ENCODE measurements at places on chromosomes 5 and 9.

DNA sequence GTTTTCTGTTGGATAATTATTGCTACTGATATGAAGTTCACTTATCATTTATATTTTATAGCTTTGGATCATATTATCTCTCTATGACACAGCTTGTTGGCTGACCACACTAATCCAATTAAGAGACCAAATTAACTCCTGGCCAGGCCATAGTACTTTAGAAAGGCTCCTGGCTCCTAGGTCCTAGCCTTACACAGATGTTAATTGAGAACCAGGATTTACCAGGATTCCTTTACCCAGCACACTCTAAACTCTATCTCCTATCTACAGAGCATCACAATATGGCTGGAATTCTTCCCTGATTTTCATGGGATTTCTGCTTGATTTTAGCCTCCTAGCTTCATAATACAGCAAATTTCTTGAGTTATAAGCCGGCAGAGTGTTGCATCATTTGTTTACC is 80.3 kb downstream of the SLCO6A1 start:
- DNase-seq = no peak

GRCh38 chr5:96780626-96781025 is 27.1 kb downstream of the ERAP1 start:
- DNase-seq = no peak

DNA sequence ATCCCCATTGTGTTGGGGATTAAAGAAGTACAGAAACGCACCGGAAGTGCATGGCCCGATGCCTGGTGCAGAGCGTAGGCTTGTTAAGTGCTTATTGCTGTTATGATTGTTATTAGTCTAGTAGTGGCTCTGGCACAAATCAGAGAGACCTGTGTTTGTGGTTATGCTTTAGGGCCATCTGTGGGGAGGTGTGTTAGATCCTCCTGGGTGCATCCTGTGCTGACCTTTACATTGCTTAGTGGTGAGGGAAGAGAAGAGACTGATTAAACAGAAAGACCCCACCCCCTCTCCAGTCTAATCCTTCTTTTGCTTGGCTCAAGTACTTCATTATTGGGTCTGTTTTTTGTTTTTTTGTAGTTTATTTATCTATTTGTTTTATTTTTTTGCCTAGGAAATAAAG is 112.7 kb upstream of the SPRY4 start:
- no peak for DNase-seq

GRCh38 chr5:173456751-173457171 is 128.5 kb upstream of the STC2 start:
- peak; percentile 92 for DNase-seq

DNA sequence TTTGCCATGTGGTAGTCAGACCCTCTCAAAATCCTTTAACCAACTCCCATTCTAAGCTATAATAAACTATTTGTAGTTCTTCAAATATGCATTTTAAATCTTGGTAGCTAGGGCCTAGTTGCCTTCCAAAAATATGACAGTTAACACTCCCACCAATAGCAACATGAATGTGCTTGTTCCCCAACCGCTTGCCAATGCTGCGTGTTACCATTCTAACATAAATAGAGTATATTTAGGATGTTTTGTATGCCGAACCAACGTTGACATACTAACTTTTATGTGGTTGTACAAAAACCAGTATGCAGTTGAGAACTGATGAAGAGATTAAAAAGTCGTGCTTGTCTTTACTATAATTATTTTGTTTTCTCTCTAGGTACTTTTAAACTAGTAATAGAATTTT is 9.0 kb downstream of the UBE2B start:
- no peak for DNase-seq

- no peak for DNase-seq
Measured at GRCh38 chr5:91742550-91742949, 359.4 kb upstream of the ARRDC3 start.

DNA sequence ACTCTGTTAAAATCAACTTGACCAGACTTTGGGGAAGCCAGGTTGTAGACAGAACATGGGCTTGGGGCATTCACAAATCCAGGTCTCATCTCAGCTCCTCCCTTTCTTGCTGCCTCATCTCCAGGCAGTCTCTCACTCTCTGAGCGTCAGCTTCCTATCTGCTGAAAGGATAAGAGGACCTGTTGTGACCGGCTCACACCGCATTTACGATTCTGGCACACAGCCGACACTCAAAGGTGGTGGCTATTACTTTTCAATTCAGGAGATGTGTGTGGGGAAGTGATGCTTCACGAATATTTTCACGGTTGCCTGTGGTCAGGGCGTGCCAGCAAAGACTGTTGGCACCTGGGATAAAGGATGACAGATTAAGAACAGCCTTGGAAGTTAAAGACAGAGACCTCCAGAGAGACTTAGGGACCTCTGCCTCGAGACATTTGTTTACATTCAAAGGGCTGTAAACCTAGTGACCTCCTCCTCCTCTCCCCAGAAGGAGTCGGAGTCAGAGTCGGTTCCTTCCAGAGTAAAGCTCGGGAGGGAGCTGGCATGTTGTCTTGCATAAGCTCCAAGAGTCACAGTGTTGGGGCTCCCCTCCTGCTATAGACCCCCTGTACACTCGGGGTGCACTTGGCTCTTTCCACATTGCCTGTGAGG is 83.2 kb downstream of the AK8 start:
- DNase-seq = no peak

DNA sequence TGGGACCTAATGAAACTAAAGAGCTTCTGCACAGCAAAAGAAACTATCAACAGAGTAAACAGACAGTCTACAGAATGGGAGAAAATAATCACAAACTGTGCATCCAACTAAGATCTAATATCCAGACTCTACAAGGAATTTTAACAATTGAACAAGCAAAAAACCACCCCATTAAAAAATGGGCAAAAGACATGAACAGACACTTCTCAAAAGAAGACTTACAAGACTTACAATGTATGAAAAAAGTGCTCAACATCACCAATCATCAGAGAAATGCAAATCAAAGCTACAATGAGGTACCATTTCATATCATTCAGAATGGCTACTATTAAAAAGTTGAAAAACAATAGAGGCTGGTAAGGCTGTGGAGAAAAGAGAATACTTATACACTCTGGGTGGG is 58.0 kb downstream of the SHOC1 start:
- no peak for DNase-seq

GRCh38 chr9:112443200-112443599 is 43.4 kb upstream of the KIAA1958 start:
- DNase-seq = peak; percentile 33

GRCh38 chr5:132622608-132623007 is 35.4 kb upstream of the IL13 start:
- no peak for DNase-seq

DNA sequence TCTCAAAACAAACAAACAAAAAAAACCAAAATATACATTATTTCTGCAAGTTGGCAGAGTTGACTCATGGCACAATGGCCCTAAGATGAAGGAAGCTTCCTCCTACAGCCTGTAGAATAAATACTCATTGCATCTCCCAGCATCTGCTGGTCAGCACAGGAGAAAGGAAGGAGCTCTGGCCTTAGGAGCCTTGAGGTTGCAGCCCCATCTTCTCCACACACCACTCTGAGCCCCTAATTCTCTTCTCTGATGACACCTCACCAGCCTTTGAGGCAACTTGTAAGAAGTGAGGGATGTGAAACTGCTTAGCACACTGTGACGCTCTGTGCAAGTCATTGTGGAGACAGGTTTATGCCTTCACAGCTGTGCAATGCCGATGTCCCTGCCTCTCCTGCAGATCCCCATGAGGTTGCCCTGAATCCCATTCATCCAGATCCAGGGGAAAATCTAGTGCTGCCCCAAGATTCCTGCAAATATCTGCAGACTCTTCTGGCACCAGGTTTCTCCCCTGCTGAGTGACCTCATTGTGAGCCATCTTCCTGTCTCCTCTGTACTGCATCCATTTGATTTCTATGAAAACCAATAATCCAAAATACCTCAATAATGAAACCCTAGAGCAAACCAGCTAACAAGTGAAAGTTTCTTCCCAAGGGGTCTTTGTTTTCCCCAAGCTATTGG is 65.3 kb upstream of the TGFBR1 start:
- DNase-seq = peak; percentile 62

DNA sequence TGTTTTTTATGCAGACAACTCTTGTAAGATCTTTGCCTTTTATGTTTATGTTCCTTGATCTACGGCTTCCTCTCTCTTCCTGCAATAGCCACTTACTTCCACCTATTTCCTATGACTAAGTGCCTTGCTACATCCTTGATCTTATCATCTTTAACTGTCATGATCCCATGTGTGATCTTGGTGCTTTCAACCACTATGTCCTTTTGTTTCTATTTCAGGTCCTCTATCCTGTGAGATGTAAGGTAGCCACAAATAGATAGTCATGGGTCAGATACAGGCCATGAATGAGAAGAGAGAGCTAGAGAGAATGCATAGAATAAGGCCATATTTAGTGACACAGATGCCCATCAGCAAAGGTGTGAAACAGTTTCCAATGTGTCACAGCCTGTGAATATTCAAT is 243.6 kb upstream of the HAPLN1 start:
- peak; percentile 87 for DNase-seq

GRCh38 chr5:110903966-110904365 is 165.2 kb downstream of the SLC25A46 start:
- no peak for DNase-seq

DNA sequence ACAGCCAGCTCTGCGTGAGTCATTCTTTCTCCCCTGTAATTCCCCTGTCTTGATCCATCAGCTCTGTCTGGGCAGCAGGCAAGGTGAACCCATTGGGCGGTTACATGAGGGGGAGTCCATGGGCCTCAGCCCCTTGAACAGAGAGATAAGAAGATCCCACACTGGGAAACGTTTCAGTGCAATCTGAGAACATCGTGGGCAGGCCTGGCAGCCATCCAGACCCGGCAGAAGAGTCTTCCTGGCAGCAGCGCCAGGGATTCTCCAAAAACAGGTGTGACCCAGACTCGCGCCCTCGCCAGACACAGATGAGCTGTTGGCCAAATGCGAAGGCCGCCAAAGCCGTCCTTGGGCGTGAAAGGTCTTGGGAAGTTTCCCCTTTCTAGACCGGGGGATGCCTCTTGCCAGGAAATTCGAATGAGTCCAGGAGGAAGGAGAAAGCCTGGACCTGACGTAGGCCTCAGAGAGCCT is 6.4 kb upstream of the SLC12A7 start:
- no peak for DNase-seq

DNA sequence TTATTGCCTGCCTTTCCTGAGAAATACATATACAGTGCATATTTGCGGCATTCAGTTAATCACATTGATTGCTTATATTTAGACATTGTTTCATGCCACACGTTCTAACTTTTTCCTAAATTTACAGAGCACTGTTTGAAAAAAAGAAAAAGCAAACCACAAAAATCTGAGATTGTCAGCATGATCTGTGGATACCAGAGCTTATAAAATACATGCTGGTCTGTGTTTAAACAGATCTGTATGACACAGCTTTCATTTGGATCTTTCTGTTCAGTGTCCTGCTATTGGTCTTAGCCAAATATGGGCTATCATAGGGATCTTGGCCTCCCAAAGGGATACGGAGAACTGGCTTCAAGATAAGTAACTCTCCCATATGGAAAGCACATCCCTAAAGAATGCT is 20.2 kb downstream of the ALDH1A1 start:
- DNase-seq = no peak

- no peak for DNase-seq
Measured at GRCh38 chr9:87867391-87867790, 15.3 kb upstream of the SPATA31E1 start.

DNA sequence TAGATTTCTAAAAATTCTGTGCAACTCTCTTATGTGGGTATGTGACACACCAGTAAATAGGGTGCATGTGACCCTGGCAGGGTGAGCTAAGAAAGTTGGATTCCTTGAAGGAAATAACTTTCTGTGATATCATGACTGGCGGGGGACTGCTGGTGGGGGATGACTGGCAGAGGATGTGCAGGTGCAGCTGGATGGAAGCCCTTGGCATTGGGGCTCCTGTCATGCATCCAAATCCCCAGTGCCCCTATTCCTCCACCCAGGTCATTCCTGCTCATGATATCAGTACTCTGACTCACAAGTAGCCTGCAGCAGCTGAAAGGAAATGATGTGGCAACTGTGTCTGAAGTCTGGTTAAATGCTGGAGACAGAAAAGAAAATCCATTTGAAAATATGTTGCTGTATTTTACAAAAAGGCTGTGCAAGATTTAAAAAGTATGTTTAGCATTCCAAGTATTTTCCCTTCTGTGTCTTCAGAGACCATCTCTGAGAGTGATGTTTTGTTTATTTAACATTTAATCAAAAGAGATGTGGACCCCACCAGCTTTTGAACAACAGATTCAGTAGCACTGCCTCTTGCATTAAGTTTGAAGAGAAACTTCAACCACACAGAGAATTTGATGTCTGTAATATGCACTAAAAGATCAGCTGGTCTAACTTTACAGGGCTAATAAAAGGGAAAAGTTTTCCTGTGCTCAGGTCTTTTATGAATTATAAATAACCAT is 17.9 kb upstream of the ZSWIM6 start:
- peak; percentile 47 for DNase-seq

DNA sequence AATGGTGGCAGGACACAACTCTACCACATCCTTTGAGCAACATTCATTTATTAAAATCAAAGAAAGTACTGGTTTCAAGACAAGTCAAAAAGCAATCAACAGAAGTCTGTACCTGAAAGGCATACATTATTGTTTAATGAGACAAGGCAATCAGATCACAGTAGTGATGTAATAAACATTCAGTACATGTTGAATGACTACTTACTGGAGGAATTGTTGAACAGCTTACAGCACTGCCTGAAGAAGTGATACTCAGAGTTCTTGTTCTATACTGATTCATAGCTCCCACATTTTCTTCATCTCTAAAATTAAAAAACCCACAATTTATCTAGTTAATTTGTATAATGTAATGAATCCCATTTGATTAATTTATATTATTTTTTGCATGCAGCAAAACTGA is 18.2 kb downstream of the RIOK2 start:
- no peak for DNase-seq

DNA sequence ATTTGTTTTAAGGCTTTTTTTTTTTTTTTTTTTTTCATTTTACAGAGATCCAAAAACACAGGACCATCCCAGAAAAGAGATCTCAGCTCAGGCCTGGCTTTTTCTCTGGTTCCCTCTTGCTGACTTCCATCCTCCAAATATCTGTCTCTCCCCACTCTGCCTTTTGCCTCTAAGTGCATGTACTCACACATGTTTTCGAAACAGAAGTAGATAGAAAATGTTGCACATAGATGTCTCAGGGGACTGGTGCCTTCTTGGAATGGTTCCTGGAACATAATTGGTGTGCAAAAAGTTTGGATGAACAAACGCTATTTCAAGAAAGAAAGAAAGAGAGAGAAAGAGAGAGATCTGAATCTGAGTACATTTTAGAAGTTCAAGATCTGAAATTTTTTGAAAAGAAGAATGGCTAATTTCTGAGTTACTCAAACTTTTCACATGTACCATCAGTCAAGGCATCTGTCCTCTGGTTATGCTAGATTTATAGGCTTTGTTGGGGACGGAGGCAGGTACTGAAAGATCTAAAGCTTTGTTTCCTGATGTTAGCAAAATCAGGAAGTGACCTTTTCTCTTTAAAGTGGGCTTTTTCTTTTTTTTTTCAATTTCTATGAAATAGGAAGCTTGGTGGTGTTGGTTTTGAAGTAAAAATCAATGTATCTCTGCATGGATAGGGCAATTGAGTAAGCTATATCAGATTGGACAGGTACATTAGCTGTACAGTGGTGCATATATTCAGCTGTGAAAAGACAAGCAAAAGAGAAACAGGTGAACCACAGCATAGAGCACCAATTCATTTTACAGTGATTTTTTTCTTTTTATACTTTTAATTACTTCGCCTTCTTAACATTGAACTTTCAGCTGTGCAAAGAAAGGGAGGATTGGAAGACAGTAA is 8.5 kb upstream of the TNFSF8 start:
- no peak for DNase-seq

Data from NB4 (cell line).